Uterus (tissue), 4 donors: ENCODE measurements at places on chromosomes 11 and 22. TPM values are rescaled to one million over a fixed set of nuclear protein-coding genes. Genes with fewer than 3 reads are reported as not detected.

Gene WBP2NL
- not detected for total RNA-seq

Gene DDX6
- total RNA-seq = 160 TPM

Gene ART1
- not detected for total RNA-seq

Gene LMO2
- 45.2 TPM for total RNA-seq

Gene OR52N1
- total RNA-seq = not detected

Gene HTR3A
- total RNA-seq = not detected

Gene SMC1B
- total RNA-seq = not detected

Gene SCUBE1
- total RNA-seq = 0.26 TPM

Gene UBQLNL
- total RNA-seq = 10.8 TPM

Gene NUP98
- 108 TPM for total RNA-seq

Gene CCDC116
- total RNA-seq = 1.5 TPM
